COLO829 (cell line): ENCODE measurements at places on chromosomes 4 and X.

GRCh38 chrX:69037786-69038185 is 127.5 kb downstream of the PJA1 start:
- DNase-seq, result no peak

- DNase-seq, result no peak
These were observed 104.7 kb upstream of the TTC29 start for GRCh38 chr4:147050356-147050765.

- DNase-seq, result no peak
These were observed 10.5 kb upstream of the MGST2 start for GRCh38 chr4:139655116-139655515.

- no peak for DNase-seq
These were observed 114.4 kb downstream of the AASDH start for GRCh38 chr4:56272927-56273326.

DNA sequence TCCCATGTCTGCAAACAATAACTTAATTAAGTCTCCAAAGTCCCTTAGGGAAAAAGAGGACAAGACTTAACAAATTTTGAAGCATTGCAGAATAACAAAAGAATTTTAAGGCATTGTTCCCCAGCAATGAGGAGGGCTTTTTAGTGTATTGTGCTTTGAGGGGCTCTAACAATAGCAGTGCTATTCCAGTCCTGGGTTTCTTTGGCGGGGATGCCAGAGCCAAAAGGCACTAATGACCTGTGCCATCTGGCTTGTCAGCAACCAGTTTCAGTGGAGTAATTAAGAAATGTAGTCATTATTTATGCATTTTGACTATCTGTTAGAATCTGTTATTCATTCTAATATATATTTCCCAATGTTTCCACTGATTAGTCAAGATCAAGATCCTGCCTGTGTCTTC is 575.4 kb downstream of the SPRY1 start:
- DNase-seq, result no peak

- no peak for DNase-seq
These were observed 41.5 kb downstream of the F8 start for GRCh38 chrX:154981116-154981411.

DNA sequence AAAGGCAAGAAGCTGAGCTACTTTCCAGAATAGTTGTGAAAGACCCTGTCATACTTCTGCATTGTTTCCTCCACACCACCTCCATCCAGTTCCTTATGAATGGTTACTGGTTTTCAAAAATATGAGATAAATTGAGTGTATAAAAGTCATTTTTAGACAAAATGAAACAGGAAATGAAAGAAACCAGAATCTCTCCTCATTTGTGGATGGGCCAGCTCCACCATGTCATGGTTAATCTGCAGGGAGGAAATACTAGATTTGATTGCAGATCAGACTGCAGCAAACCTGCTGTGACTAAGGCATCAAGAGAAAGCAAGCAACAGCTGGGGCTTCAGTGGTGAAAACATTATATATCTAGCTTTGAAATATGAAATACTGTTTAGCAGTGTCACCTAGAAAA is 23.8 kb downstream of the F9 start:
- no peak for DNase-seq

- no peak for DNase-seq
These were observed 184.4 kb downstream of the GABRB1 start for GRCh38 chr4:47215759-47216158.

DNA sequence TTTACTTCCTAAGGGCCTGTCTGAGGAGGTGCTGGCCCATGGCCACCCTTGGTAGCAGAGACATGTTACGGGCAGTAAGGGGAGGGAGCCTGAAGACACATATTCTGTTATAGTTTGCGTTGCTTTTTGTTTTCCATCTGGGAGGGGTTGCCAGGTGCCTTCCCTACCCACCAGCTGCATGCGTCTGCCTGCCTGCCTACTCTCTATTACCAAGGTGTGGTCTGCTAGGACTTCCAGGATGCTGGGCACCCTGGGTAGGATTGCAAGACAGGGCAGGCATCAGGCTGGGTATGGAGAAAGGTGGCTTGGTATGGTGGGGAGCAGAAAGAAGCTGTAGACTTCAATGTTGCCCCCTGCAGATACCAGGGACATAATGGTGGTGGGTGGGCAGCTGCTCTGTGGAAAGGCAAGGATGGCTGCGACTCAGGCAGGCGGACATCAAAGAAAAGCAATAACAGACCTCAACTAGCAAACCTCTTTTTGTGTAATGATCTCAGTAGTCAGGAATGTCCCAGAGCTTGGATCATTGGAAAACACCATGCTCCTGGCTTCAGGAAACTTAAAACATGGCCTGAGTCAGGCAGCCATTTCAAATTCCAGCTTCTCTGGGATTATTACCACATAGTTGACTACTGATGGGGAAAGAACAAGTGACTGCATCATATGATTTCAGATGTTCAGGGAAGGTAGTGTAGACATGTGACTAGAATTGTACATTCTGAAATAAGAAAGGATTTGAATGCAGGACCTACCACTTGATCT is 67.8 kb downstream of the HOPX start:
- no peak for DNase-seq

DNA sequence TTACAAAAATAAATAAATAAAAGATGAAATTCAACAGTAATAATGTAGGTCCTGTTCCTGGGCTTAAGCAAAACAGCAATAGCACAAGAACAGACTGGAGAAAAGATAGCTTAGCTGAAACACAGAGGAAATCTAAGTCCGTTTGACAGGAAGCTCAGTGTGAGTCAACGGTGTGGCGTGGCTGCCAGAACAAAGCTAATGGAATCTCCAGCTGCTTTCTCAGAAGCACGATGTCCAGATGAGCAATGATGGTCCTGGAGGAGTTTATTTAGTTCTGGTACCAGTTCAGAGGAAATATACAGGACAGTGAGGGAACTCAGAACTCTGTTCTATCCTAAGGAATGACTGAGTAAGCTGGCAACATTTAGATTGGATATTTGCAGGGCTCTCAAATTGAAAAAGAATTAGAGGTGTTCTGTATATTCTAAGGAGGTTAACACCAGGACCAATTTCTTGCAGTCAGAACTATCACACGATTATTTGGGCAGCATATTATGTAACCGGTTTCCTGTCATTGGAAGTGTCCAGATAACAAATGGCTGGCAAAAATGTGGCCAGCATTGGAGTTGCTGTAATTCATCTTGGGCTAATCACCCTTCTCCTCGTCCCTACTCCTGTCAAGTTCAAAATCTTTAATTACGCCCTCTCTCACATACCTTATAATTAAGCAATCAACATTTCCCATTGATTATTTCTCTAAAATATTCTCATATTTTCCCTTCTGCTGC is 12.7 kb downstream of the GAB3 start:
- peak; percentile 38 for DNase-seq

DNA sequence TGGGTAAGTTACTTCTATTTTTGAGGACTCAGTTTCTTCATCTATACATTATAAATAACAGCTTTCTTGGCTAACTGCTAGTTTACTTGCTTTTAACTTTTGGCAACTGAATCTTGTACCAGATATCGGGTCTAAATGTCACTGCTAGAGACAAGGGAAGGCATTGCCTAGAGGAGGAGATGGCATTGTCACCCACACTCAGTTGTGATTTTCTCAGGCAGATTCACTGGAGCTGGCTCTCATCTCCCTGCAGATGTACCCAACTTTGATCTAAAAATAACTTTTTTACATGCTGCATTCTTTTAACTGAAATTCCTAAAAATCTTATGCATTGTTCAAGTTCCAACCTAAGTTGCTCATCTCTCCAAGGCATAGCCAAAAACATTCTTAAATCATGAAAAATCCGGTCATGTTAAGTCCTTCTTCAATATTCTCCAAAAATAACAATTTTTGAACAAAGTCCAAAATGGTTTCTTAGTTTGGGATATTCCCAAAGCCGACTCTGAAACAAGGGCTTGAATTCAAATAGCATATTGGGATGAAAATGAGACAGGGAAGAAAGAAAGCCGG is 469.0 kb upstream of the BOD1L1 start:
- DNase-seq, result no peak

DNA sequence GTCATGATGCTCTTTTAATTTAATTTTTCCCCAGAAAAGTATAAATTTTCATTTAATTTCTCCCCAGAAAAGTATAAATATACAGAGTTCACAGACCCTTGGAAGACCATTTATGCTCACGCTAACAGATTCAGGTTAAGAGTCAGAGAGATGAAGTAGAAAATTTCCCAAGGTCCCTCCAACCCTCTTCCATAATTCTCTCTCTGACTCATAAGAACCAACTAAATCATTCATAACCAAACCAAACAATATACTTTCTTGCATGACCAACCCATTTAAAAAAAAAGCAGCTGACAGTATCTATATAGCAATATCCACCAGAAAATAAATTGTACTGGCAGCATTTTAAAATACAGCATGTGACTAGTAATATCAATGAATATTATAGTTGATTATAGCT is 3.9 kb downstream of the KLHL8 start:
- no peak for DNase-seq

- DNase-seq, result no peak
These were observed 24.9 kb upstream of the GPC4 start for GRCh38 chrX:133440081-133440796.

- no peak for DNase-seq
These were observed 40.4 kb downstream of the GUCY1B1 start for GRCh38 chr4:155799116-155799793.

DNA sequence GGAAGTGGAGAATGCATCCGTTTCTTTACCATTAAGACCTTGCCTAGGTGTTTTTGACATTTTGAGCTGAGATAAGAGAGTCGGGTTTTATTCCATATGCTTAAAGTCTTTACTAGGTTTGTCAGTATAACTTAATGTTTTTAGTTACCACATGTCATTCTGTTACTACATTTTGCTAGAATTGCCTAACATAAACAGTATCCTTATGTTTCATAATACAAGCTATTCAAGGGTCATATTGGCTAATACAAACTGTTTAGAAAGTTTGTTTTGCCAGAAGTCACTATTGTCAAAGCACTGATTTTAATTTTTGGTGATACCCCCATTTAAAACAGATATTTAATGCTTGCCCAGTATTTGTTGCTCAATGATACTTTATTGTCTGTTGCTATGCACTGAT is 427.7 kb upstream of the MAGEB2 start:
- no peak for DNase-seq

GRCh38 chr4:128528793-128529553 is 241.4 kb upstream of the PGRMC2 start:
- peak; percentile 77 for DNase-seq

DNA sequence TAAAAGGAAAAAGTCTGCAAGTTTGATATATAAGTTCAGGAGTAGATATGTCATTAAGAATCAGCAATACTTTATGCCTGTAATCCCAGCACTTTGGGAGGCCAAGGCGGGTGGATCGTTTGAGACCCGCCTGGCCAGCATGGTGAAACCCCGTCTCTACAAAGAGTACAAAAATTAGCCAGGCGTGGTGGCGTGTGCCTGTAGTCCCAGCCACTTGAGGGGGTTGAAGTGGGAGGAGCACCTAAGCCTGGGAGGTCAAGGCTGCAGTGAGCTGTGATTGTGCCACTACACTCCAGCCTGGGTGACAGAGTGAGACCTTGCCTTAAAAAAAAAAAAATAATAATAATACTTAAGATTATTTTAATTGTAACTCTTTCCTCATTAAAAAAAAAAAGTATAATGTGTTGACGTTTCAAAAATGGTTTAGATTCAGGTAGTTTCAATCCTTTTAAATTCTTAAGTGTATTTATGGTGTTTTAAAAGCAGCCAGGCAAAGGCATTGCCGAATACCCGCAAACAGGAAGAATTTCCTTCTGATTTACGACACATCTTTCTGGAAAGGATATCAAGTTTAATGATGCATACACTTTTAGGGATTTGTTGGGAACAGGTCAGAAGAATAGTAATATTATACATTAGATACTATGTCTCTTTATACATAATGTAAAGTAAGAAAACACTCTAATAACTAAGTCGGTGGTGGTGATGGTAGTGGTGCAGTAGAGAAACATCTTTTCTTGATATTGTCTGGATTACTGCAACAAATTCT is 80.9 kb downstream of the KDM6A start:
- no peak for DNase-seq

- DNase-seq, result no peak
These were observed 206.1 kb downstream of the PPP3CA start for GRCh38 chr4:101141230-101141629.

- DNase-seq, result no peak
These were observed 639.7 kb downstream of the TRIML1 start for GRCh38 chr4:188778905-188779304.

GRCh38 chr4:102678107-102678506 is 82.7 kb downstream of the MANBA start:
- DNase-seq, result no peak
